DMS153 (cell line): ENCODE measurements at places on chromosomes 11 and 22.

DNA sequence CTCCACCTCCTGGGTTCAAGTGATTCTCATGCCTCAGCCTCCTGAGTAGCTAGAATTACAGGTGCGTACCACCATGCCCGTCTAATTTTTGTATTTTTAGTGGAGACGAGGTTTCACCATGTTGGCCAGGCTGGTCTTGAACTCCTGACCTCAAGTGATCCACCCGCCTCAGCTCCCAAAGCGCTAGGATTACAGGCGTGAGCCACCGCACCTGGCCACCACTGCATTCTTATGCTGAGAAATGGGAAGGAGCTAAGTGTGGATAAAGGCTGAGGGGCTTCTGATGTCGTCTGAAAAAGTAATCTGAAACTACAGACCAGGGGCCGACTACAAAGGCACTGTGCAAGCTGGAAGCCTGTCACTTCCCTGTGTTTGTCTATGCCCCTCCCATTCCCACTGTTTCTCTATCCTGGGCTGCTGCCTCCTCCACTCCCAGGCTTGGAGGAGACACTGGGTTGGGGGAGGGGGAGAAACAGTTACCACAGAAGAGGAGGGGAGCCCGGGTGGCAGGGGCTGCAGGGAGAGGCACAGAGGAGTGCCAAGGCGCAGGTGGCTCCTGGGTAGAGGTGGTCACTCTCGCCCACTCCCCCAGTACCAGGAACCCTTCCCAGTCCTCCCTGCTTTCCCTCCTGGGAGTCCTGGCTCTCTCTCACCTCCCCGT is 2.9 kb upstream of the MTA2 start:
- peak; percentile 11 for DNase-seq

DNA sequence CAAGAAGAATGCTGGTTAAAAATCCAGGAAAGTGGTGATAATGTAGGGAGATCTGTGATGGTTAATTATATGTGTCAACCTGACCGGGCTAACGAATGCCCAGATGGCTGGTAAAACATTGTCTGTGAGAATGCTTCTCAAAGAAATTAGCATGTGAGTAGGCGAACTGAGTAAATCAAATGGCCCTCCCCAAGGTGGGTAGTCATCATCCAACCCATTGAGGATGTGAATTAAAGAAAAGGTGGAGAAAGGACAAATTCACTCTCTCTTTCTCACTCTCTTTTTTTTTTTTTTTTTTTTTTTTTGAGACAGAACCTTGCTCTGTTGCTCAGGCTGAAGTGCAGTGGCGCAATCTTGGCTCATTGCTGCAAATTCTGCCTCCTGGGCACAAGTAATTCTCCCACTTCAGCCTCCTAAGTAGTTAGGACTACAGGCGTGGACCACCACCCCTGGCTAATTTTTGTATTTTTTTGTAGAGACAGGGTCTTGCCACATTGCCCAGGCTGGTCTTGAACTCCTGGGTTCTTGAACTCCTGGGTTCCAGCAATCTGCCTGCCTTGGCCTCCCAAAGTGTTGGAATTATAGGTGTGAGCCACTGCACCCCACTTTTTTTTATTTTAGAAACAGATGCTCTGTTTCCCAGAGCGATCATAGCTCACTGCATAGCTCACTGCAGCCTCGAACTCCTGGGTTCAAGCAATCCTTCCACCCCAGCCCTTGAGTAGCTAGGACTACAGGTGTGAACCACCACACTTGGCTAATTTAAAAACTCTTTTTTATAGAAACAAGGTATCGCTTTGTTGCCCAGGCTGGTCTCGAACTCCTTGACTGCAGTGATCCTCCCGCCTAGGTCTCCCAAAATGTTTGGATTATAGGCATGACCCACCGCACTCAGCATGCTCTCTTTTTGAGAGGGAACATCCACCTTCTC is 22.0 kb upstream of the P2RY6 start:
- DNase-seq: no peak

- peak; percentile 58 for DNase-seq
Measured at GRCh38 chr11:41659985-41660384, 200.5 kb upstream of the LRRC4C start.

GRCh38 chr22:45430871-45431270 is 17.4 kb downstream of the RIBC2 start:
- DNase-seq: no peak

DNA sequence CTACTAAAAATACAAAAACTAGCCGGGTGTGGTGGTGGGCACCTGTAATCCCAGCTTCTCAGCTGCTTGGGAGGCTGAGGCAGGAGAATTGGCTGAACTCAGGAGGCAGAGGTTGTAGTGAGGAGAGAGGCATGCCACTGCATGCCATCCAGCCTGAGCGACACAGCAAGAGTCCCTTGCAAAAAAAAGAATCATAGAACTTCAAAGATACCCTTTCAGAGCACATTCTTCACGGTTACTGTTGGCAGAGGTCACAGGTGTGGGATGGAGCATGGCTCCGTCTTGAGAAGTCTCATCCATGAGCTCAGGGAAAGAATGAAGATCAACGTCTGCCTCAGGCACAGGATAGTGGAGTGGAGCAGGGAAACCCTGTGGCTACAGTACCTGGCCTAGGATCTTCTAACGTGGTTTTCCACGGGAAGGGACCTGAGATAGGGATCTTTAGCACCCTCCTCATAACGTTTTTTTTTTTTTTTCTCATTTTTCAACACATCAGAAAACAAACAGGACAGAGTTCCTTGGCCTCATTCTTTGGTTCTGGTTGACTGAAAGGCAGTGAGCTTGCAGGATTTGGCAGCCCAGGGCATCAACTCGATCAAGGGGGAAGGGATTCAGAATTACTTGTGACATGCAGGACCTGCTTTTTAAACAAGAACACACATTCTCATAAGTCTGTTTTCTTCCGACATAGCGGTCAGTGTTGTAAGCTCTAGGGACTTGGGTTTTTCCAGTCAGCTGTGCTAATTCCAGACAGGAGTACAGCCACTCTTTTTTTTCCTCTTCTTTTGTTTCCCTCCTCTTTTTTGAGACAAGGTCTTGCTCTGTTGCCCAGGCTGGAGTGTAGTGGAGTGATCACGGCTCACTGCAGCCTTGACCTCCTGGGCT is 22.8 kb downstream of the F2 start:
- DNase-seq: no peak

DNA sequence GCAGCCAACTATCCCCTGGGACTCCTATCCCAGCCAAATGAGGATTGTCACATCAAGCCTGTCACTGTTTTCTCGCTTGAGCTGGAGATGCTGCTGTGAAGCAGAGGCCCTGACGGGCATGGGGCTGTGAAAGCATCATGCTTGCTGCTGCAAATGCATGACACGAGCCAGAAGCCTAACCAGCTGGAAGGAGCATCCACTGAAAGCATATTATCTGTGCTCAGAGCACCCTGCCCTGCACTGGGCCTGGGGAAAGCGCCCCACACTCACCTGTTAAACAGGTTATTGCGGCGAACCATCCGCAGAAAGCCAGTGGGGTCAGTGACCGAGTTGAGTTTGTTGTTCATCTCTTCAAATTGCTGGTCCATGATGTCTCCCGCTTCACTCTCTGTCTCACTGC is 110.9 kb upstream of the PITPNB start:
- no peak for DNase-seq

- no peak for DNase-seq
Measured at GRCh38 chr11:22497474-22497873, 128.1 kb downstream of the FANCF start.

GRCh38 chr11:10599388-10600175 is 31.1 kb upstream of the LYVE1 start:
- no peak for DNase-seq

DNA sequence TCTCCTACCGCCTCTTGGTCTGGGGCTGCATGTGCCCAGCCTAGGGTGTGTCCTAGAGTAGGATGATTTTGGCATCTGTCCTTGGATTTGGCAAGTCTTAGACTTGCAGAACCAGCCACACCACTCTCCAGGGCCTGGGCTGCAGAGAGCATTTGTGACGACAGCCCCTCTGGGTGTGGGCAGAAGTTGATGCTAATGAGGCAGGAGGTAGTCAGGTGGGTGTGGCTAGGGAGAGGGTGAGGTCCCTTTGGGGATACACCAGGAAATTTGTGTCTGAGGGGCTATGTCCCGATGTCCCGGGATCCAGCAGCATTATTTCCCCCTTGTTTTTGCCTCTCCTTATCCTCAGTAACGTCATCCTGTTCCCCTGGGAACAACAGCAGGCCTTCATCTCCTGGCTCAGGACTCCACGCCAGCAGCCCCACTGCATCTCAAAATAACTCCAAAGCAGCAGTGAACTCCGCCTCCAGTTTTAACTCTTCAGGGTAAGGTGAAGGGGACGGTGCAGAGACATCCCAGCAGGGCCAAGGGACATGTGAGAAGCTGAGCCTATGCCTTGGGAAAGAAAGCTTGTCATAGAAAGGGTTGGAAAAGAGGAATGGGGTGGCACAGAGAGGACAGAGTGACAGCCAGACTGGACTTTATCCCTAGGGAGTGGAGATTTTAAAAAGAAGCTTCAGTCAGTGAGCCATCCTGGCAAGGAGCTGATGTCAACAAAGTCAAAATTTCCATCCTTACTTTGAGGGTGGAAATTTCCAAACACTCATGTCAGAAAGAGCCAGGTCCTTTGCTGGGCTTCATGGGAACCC is 8.0 kb upstream of the TLCD5 start:
- peak; percentile 36 for DNase-seq

DNA sequence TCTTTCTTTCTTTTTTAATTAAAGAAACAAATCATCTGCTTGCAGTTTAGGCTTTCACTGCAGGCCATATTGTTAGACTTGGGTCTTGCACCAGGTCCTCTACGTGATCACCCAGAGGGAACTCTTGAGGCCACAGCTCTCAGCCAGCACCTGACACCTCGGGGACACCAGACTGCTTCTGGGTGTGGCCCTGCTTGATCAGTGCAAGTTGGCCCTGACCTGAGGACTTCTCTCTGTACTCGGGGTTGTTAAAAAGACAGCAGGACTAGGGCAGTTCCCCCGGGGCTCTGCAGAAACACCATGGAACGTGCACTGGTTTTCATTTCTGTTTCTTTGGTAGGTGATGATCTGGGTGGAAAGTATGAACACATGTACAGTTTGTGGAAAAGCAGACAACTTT is 51.2 kb upstream of the MYO18B start:
- DNase-seq: no peak

DNA sequence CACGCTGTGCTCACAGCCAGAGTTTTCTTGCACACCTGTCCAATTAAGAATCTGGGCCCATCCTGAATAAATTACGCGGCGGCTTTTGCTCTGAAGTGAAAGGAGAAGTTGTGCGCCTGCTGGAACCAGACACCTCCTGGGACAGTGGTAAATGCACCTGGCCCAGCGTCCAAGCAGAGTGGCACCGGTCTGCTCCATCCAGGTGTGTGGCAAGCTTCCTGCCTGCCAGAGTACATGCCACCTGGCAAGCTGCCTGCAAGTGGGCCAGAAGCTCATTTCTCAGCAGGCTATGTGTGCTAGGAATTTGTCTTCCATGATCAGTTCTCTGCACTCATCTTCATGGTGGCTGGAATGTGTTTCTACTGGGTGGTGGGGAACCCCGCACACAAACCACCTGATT is 660.6 kb downstream of the ETS1 start:
- peak; percentile 45 for DNase-seq

DNA sequence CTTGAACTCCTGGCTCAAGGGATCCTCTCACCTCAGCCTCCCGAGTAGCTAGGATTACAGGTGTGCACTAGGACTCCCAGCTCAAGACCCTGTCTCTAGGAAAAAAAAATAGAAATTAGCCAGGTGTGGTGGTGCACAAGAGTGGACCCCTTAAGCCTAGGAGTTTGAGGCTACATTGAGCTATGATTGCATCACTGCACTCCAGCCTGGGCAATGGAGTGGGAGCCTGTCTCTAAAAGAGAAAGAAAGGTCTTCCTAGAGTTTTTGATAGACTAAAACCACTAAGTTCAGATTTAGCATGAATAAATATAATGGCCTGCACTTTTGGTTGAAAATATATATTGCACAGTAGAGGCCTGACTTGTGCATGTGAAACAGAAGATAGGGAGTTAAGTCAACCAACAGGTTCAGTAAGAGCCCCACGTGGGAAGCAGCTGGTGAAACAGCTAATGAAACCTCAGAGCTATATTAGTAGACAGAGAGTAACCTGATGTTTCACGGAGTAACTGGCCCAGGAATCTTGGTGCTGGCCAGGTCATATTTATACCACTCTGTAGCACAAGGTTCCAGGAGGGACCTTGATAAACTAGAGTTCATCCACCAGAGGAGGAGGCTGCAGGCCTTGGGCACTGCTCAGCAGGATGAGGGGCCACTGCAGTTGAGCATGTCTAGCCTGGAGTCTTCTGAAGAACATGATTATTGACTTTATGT is 4.6 kb upstream of the MICAL3 start:
- no peak for DNase-seq

- DNase-seq: no peak
Measured at GRCh38 chr22:20887375-20887774, 28.6 kb downstream of the SNAP29 start.

GRCh38 chr22:42317691-42318547 is 47.5 kb upstream of the TCF20 start:
- DNase-seq: peak; percentile 70

DNA sequence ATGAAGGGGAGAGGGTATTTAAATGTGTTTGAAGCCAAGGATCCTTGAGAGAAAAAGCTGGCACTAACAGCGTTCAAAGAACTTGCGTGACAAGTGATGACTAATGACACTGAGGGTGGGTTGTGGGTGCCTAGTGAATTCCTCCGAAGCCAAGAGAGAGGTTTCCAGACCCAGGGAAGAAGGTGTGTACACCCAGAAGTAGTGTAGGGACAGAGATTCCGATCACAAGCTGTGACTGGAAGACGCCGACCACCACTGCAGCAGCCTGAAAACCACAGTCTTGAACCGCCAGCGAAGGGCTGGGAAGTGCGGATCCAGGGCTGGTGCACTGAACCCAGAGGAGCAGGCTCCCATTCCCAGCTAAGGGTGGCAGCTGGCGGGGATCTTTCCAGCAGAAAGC is 9.5 kb downstream of the PPARA start:
- DNase-seq: no peak

GRCh38 chr11:118714816-118715215 is 35.4 kb upstream of the TREH start:
- DNase-seq: no peak
